ENCODE measurements at places on chromosomes 1 and 21. TPM values are rescaled to one million over a fixed set of nuclear protein-coding genes. Genes with fewer than 3 reads are reported as not detected.

DNA sequence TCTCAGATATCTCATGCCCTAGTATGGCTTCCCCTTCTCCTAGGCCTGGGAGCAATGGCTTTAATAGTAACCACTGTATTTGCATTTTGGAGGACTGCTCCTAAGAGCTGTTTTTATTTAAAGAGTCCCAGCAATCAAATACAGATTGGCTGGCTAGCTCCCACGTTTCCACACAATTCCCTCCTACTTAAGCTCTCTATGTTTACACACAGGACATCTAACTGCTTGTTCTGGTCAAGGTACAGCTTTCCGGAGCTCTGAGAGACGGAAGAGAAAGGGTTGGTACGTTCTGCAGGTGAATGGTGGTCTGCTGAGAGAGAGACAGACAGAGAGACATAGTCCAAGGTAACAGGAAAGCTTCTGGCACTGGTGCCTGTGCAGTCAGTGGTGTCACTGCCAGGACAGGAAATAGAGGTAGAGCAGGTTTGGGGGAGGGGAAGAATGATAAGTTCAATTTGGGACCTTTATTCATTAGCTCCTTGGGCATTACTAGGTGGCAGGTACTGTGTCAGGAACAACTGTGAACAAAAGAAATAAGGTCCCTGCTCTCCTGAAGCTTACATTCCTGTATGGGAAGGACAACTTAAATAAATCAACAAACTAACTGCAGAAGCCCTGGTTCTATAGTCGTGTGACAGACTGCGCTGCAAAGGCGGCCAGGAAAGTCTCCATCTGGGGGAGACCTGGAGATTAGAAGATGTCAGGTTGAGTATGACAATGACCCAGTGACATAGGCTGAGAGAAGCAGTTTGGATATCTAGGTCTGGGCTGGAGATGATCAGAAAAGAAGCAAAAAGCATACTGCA is 1.2 kb upstream of the SLC25A33 start:
- DNase-seq = no peak

PADI2 gene
- 37.2 TPM for total RNA-seq

DNA sequence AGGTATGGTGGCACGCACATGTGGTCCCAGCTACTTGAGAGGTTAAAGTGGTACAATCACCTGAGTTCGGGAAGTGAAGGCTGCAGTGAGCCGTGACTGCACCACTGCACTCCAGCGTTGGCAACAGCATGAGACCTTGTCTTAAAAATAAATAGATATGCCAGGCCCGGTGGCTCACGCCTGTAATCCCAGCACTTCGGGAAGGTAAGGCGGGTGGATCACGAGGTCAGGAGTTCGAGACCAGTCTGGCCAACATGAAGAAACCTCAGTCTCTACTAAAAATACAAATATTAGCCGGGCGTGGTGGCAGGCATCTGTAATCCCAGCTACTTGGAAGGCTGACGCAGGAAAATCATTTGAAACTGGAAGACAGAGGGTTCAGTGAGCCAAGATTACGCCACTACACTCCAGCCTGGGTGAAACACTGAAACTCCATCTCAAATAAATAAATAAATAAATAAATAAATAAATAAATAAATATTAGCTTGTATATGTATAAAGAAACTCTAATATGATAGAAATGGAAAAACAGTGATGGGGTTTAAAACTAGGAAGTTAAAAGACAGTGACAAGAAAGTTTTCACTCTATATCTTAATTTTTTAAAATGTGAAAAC is 18.8 kb downstream of the GATAD2B start:
- no peak for DNase-seq

- no peak for DNase-seq
These were observed 13.4 kb upstream of the PRPF38B start for GRCh38 chr1:108678706-108679105.

GRCh38 chr1:110174961-110175360 is 24.7 kb downstream of the SLC6A17 start:
- DNase-seq = no peak

DNA sequence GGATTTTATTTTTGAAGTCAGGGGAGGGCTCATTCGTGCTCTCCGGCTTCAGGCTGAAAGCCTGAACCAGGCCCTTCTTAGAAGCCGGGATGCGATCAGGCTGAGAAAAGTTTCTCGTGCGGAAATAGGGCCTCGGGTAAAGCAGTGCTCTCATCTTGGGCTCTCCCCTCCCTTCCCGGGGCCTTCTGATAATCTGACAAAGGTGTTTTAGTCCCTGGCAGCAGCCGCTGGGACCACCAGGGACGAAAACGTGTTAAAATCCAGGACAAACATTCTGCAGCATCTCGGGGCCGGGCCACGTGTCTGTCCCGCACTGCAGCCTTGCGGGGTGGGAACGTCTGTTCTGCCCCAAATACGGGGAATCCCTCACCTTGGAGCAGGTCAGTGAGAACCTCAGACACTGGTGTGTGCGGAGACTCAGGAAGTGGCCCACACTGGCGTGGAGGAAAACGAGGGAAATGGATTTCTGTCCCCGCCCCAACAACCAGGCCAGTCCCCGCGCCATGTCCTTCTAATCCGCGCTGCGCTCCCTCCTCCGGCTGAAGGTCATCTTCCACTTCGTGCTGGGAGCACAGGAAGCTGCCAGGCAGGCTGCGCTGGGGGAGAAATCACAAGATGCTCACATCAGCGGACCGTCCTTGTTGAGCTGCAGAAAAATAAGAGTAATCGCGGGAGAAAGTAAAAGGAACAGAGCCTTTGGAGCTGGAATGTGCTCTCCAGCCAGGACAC is 16.6 kb upstream of the AJAP1 start:
- DNase-seq = no peak

GRCh38 chr1:10673109-10673711 is 123.2 kb downstream of the CASZ1 start:
- no peak for DNase-seq

GCSAML gene
- 0.09 TPM for total RNA-seq

CHD1L gene
- total RNA-seq = 22.7 TPM

- DNase-seq = no peak
These were observed 10.4 kb upstream of the GJA9 start for GRCh38 chr1:38891753-38892152.

DNA sequence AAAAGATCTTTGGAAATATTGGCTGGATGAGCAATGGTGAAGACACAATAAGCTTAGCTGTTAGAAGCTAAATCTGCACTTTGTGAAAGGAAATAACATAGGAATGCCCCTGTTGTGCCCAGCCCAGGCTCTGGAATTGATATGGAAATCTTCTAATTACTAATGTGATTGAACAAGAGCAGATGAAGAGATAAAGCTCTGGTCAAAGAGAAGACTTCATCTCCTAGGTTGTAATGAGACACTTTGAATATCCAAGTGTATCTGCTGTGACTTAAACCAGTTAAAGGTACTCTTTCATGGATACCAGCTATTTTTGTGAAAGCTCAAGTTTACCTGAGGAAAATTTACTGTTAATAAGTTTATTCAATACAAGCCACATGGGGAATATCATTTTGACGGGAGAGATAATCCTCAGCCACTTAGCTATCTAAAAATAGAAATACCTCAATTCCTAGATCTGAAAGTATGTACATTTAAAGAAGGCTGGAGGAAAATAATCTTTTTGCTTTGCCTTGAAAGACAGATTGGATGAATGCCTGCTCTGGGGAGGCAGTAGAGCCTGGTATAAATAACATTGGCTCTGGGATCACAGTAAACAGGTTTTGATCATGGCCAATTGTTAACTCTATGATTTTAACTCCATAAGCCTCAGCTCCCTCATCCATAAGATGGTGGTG is 494.0 kb upstream of the B3GALT2 start:
- DNase-seq = no peak

GRCh38 chr1:110170766-110171733 is 20.8 kb downstream of the SLC6A17 start:
- peak; percentile 12 for DNase-seq

SCNM1 gene
- total RNA-seq = 53.6 TPM

KCNA2 gene
- 0.75 TPM for total RNA-seq

VPS72 gene
- total RNA-seq = 45.0 TPM

- no peak for DNase-seq
These were observed 48.7 kb upstream of the PRDM2 start for GRCh38 chr1:13651279-13651678.

GRCh38 chr1:40984066-40984465 is 4.6 kb downstream of the CTPS1 start:
- DNase-seq = peak; percentile 69

- DNase-seq = no peak
These were observed 717 bp downstream of the UBIAD1 start for GRCh38 chr1:11273595-11274234.

IFI16 gene
- total RNA-seq = 22.0 TPM

- DNase-seq = peak; percentile 18
These were observed 38.1 kb downstream of the HSD3B2 start for GRCh38 chr1:119453021-119453420.

GRCh38 chr1:190138702-190139101 is 339.0 kb downstream of the BRINP3 start:
- no peak for DNase-seq

GRCh38 chr1:108845446-108845845 is 11.4 kb downstream of the AKNAD1 start:
- DNase-seq = no peak

DNA sequence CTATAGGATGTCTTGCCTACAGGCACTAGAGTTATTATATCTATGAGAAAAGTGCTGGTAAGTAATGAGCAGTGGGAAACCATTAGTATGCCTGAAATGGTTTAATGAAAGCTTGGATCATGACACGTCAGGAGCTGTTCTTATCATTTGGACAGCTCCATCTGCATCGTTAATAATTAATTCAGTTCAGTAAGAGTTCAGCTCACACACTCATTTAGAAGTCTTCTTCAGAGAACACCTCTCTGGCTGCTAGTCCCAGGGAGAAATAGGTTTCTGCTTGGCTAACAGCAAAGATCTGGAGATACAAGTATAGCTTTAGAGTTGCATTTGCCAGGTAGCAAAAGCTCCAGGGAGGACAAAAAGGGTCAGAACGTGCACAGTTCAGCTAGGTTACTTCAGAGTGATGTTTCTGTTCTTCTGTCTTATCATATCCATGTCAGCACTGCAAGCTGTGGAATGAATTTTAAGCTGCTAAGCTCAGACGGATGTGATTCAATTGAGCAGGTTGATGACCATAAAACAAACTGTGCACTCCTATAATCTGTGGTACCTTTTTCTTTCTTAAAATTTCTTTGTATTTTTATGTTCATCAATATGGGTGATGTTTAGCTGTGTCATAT is 173.6 kb downstream of the ADGRL2 start:
- DNase-seq = no peak

GRCh38 chr1:17531682-17532487 is 7.6 kb upstream of the ARHGEF10L start:
- peak; percentile 63 for DNase-seq

DNA sequence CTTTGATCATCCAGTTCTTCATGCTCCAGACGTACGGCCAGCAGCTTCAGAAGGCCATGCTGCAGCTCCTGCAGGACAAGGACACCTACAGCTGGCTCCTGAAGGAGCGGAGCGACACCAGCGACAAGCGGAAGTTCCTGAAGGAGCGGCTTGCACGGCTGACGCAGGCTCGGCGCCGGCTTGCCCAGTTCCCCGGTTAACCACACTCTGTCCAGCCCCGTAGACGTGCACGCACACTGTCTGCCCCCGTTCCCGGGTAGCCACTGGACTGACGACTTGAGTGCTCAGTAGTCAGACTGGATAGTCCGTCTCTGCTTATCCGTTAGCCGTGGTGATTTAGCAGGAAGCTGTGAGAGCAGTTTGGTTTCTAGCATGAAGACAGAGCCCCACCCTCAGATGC is 32.5 kb downstream of the MX1 start:
- DNase-seq = no peak

- no peak for DNase-seq
These were observed 12.7 kb downstream of the LRRC71 start for GRCh38 chr1:156933136-156933535.

GJA4 gene
- 31.4 TPM for total RNA-seq

RGS13 gene
- 0.89 TPM for total RNA-seq

- DNase-seq = peak; percentile 88
These were observed 36.7 kb upstream of the FAM163A start for GRCh38 chr1:179706339-179706941.

USP48 gene
- 29.3 TPM for total RNA-seq

- DNase-seq = no peak
These were observed 221.3 kb upstream of the DMRTA2 start for GRCh38 chr1:50644447-50645105.

DNA sequence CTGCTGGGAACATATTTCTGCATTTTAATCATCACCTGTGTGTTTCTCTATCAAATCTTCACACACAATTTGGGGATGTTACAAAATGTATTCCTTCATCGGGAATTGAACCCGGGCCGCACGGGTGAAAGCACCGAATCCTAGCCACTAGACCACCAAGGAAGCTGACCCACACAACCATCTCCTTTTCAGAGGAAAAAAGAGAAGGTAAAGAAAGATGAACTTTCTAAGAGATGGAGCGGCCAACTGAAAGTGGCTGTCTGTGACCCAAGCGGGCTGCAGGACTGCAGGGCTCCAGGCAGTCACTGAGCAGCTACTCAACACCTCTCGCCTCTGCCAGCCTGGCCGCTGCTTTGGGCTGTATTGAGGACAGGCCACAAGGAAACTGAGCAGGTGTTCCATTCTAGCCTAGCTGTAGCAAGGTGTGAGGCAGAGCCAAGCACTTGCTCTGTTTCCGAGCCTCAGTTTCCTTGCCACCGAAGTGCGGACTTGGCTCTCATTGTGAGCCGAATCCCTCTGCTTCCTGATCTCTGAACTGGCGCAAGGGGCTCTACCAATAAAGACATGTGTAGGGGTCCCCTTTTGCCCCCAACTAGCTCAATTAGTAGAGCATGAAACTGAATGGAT is 156.9 kb upstream of the NBPF11 start:
- DNase-seq = no peak

ADGRL2 gene
- 76.9 TPM for total RNA-seq

DNA sequence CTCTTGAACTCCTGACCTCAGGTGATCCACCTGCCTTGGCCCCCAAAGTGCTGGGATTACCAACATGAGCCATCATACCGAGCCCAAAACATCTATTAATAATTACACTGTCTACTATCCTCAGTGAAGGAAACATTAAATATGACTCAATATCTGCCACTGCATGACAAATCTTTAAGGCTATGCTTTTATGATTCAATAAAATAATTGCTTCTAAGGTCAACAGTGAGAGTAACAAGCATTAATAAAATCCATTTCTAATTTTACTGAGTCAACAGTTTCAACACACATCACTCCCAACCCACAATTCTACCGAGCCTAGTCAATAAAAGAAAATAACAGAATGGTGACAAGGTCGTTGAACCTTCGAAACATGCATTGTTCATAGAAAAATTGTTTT is 125.5 kb upstream of the CHRM3 start:
- no peak for DNase-seq

GRCh38 chr1:185670187-185670627 is 64.0 kb upstream of the HMCN1 start:
- DNase-seq = peak; percentile 73

Data from muscle of leg (tissue), 16 donors.